Left lung (tissue), 14 donors: ENCODE measurements at places on chromosomes 7 and 10. TPM values are rescaled to one million over a fixed set of nuclear protein-coding genes. Genes with fewer than 3 reads are reported as not detected.
A peak's percentile ranks its signal among the peaks of the same experiment; 100 is the strongest.

CFTR gene
- 28.2 TPM for polyA plus RNA-seq

GRCh38 chr7:74568658-74569057, 88.9 kb upstream of the GTF2I start:
- no peak for DNase-seq

- no peak for DNase-seq
These were observed 109.3 kb downstream of the PRPF18 start for GRCh38 chr10:13696071-13696470.

- DNase-seq, result no peak
These were observed 5.1 kb upstream of the CUL1 start for GRCh38 chr7:148693651-148694050.

MYL10 gene
- polyA plus RNA-seq, result 0.39 TPM

DNA sequence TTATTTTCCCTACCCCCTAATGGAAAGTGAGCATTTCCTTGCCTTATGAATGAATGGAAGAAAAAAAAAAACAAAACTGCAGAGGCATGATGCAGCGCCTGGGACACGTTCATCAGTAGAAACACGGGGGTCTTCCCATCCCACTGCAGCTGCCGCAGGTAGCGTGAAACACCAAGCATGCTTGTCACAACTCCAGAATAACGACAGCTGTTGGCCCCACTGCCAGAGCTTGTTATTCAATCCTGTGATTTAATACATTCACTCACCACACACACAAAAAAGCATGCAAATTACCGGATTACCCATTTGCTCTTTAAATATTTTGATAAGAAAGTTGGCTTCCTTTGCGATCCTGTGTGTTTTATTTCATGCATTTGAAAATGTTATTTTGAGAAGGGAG, 48.4 kb upstream of the GNA12 start:
- DNase-seq, result no peak

GRCh38 chr7:137388916-137389315, 45.4 kb upstream of the PTN start:
- DNase-seq, result no peak

DNA sequence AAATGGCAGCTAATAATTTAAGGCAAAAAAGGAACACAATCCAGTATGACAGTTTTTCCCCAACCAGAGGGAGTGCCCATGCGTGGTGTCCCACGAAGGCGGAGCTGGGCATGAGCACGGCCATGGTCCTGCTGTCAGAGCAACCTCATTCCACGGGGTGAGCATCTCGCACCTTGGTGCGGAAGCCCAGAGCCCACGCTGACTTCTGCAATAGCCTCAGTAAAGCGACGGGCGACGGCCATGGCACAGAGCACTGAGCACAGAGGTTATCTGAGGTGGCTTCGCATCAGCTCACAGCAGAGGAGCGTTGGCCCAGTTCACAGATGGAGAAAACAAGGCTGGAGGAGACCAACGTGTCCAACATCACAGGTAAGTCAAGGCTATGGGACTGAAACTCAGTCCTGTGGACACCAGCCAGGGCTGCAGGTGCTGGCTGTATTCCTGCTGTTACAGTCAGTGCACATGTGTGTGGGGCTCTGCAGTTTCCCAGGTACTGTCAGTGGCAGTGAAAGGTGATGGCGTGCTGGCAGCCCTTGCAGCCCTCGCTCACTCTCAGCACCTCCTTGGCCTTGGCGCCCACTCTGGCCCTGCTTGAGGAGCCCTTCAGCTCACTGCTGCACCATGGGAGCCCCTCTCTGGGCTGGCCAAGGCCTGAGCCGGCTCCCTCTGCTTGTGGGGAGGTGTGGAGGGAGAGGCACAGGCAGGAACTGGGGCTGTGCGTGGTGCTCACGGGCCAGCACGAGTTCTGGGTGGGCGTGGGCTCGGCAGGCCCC, 525.6 kb downstream of the PTPRN2 start:
- no peak for DNase-seq

ANTXRL gene
- polyA plus RNA-seq, result not detected

DNA sequence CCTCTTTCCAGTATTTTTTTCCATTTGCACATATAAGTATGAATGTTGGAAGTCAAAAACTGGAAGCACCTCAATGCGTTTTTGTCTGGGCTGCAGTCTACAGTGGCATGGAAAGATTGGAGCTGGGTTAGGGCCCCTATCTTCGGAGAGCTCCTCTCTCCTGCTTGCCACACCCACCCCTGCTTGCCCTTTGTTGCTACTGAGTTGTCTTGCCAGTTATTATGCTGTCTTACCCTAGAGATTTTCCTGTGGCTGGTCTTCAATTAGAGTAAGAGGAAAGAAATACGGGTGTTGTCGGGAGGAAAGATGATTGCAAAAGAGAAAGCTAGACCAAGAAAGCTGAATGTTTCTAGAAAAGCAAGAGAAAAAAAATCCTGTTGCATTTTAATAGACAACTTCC, 228.9 kb upstream of the CELF2 start:
- DNase-seq, result no peak

- DNase-seq, result no peak
These were observed 26.1 kb upstream of the DNAJB6 start for GRCh38 chr7:157310676-157311185.

DNA sequence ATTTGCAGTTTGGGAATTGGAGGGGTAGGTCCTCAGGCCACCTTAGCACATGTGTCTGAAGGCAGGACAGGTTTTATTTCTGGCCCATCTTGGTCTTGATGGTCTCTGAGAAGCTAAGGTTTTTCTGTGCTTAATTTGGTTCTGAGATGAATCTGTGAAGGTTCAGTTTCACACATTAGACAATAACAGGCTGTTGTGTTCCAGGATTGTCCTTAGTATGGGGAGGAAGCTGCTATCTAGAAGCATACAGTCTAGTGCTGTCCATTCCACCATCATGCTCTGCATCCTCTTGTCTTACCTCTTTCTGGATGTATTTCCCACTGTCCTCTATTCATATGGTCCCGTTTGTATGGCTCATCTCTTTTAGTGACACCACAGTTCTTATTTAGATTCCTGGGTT, 7.1 kb downstream of the UBE2D1 start:
- DNase-seq, result no peak

GRCh38 chr7:97680622-97681021, 51.3 kb upstream of the TAC1 start:
- DNase-seq, result no peak

OR2A42 gene
- 2.8 TPM for polyA plus RNA-seq

GRCh38 chr7:16040346-16040745, 353.9 kb upstream of the MEOX2 start:
- DNase-seq, result no peak

INPP5A gene
- 36.0 TPM for polyA plus RNA-seq

GRCh38 chr10:43204943-43205671, 61.8 kb downstream of the RASGEF1A start:
- peak; percentile 45 for DNase-seq

ADRB1 gene
- 1.2 TPM for polyA plus RNA-seq

GRCh38 chr7:97844036-97844435, 28.2 kb downstream of the ASNS start:
- no peak for DNase-seq

- no peak for DNase-seq
These were observed 60.8 kb downstream of the PTTG1IP2 start for GRCh38 chr7:90530263-90530662.

DNA sequence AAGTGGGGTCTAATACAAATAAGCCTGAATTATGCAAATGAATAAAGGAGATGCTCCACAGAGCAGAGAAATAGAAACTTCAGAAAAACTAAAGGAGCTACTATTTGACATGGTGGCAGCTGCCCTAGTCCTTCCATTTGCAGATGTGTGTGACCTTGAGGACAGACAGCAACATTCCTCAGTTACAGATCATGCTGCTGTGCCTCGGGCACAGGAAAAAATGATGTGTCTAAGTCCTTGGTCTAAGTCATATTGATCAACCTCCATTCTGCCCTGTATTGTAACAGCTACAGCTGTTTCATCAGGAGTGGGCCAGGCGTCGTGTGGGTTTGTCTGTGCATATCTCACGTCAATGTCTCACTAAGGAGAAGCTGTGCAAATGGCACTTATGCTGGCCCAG, 710.4 kb downstream of the TNS3 start:
- DNase-seq, result no peak

ANKRD61 gene
- 3.3 TPM for polyA plus RNA-seq

LLCFC1 gene
- polyA plus RNA-seq, result 0.21 TPM

VSTM2A gene
- 0.24 TPM for polyA plus RNA-seq

- no peak for DNase-seq
These were observed 286.2 kb downstream of the KCNMA1 start for GRCh38 chr10:77351386-77351785.

DNA sequence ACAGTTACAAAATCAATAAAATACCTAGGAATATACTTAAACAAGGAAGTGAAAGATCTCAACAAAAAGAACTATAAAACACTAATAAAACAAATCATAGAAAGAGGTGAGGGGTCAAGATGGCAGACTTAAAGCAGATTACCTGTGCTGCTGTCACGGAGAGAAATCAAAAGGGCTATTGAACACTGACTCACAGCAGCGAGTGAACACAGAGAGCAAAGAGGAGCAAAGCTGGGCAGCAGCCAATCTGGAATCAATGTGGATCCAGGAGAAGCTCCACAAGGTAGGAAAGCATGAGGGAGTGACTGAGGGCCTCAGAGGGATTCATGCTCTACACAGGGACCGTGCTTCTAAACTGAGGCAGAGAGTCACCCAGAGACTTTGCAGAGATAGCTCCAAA, 562.0 kb upstream of the SEMA3D start:
- DNase-seq, result no peak

BUD23 gene
- 83.1 TPM for polyA plus RNA-seq

- no peak for DNase-seq
These were observed 548.7 kb upstream of the GALNT17 start for GRCh38 chr7:70582927-70583895.

GRCh38 chr10:121324678-121325213, 273.5 kb downstream of the FGFR2 start:
- DNase-seq, result no peak

- DNase-seq, result no peak
These were observed 2.7 kb downstream of the LRRC20 start for GRCh38 chr10:70379581-70380176.

ACHE gene
- polyA plus RNA-seq, result 2.0 TPM

GRCh38 chr7:70387217-70387616, 744.7 kb upstream of the GALNT17 start:
- DNase-seq, result no peak

GRCh38 chr7:137342265-137342664, 1.3 kb downstream of the PTN start:
- no peak for DNase-seq

CNPY1 gene
- polyA plus RNA-seq, result not detected

GRCh38 chr7:6279341-6279740, 6.9 kb upstream of the CYTH3 start:
- DNase-seq, result no peak

COX19 gene
- 16.7 TPM for polyA plus RNA-seq

DNA sequence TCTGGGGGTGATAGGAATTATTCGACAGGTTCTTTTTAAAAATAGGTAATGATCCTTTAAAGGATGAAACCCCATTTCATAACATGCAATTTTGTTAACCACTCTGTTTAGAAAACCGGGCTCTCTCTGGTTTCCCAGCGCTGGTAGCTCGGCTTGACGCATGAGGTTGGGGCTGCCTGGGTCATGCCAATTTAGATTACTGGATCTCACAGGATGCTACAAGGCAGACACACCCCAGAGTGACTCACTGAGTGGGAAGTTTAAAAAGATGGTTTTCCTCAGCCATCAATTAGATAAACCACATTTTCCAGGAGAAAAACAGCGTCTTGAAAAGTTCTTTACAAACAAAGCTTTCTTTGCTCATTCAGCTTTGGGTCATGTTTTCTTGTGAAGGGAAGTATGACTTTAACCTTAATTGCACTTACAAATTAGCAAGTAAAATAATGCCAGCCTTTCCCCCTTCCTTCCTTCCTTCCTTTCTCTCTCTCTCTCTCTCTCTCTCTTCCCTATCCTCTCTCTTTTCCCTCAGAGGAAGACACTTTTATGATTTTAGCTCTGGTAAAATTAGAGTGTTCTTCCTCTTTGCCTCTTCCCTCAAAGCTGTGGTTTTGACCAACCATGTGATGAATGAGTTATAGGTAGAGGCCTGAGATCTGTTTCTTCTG, 99.8 kb downstream of the EPDR1 start:
- no peak for DNase-seq

DNA sequence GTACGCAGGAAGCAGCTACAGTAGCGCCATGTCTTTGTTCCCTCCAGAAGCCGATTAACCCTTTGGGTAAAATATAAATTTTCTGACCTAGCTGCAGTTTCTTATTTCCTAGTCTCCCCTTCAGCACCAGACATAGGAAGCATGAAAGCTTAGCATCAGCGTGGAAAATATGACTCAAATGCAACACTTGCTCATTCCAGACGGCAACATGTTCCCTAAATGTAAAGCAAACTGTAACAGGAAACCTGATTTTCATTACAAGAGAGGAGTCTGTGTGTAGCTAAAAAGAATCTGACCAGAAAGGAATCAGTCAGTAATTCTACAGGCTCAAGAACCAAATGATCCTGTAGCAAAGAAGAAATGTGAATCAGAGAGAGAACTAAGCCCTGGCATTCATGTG, 219.2 kb downstream of the C7orf25 start:
- no peak for DNase-seq

OR13A1 gene
- 0.07 TPM for polyA plus RNA-seq

GRCh38 chr10:30870896-30871295, 160.8 kb downstream of the ZNF438 start:
- DNase-seq, result no peak

OR6V1 gene
- not detected for polyA plus RNA-seq

DNA sequence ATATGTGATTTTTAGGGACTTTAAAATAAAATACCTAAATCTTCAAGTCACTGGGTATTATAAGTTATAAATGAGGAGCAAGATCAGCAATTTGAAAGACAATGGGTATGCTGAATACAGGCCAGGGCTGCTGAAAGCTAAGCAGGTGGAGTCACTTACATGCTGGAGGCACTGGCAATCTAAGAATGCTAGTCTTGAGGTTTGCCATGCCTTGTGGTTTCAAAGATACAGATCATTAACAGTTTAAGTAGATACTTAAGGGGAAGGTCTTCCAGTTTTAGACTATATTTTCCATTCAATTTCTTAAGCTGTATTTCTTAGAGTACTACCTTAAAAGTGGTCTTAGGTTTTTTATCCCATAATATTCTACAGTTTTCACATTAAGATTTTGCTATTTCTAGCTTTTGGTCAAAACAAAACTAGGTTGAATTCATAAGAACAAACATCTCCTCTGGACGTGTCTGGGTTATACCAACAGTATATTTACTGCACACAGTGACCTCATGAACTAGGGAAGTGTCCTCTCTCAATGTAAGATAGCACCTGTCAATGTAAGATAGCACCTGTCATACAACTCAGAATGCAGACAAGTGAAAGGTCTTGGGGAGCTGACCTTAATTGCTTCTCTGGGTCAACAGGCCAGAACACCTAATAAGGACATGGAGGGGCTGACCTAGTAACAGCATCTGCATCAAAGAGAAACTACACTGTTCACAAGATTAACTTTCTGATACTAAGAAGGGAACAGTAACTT, 2.0 kb downstream of the SRI start:
- DNase-seq, result no peak

GRCh38 chr7:148939128-148939755, 55.2 kb upstream of the EZH2 start:
- no peak for DNase-seq

ANKRD30A gene
- polyA plus RNA-seq, result not detected

DDX56 gene
- polyA plus RNA-seq, result 76.8 TPM

TMEM72 gene
- 2.2 TPM for polyA plus RNA-seq
